ENCODE measurements at places on chromosomes 1 and 21.

GRCh38 chr21:38255571-38256117 lies 1.1 kb upstream of the KCNJ15 start:
- no peak for DNase-seq

- DNase-seq = no peak
These were observed 75.0 kb downstream of the EPS15 start for GRCh38 chr1:51444096-51444495.

- no peak for DNase-seq
These were observed 4.1 kb upstream of the ACOT11 start for GRCh38 chr1:54543729-54544496.

DNA sequence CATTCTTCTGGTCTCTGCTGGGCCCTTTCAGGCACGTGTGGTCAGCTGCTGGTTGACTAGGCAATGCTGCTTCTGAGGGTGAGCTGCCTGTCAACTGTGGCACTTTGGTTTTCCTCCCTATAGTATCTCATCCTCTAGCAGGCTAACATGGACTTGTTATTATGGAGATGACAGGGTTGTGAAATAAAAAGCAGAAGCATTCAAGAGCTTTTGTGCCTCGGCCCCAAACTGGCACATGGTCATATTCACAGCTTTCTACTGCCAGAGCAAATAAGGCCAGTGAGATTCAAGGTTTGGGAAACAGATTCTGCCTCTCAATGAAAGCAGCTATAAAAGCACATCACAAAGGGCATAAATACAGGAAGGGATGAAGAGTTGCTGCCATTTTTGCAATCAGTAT lies 1.6 kb upstream of the ZNF124 start:
- DNase-seq = no peak

DNA sequence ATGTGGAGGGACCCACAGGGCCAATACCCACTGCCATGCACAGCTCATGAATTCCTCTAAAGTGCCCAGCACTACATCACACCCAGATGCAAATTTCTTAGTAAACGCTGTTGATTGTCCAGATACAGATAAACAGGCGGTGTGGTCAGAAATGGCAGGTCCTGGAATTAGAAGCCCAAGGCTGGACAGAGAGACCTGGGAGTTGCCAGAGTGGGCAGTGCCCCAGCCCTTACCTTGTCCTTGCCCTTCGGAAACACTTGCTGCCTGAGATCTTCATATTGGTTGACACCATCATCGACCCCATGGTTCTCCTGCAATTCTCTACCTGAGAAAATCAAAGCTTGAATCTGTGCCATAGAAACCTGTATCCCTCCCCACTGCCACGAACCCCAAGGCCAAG lies 149.3 kb upstream of the ETV3 start:
- no peak for DNase-seq

GRCh38 chr1:101139130-101139529 lies 97.7 kb upstream of the S1PR1 start:
- DNase-seq = no peak

GRCh38 chr1:155909894-155910293 lies 1.3 kb downstream of the RIT1 start:
- no peak for DNase-seq

GRCh38 chr21:34132926-34133325 lies 59.5 kb downstream of the MRPS6 start:
- no peak for DNase-seq

GRCh38 chr1:27038020-27038419 lies 25.4 kb upstream of the TENT5B start:
- no peak for DNase-seq

DNA sequence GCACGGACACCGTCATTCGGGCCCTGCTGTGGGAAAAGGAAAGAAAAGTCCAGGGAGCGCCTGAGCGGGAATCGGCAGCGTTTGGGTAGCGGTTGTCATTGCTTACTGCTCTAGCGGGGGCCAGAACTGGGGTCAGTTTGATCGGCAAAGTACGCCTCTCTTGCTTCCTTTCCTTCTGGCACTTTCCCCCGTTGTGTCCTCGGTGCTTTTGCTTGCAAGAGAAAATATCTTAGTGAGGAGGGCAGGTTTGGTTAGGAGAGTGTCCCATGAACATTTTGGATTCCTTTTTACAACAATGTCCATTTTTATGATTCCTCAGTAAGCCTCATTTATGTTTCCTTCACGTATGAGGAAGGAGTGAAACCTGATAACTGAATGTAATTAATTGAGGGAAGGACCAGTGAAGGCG lies 670 bp downstream of the ST3GAL3 start:
- no peak for DNase-seq

DNA sequence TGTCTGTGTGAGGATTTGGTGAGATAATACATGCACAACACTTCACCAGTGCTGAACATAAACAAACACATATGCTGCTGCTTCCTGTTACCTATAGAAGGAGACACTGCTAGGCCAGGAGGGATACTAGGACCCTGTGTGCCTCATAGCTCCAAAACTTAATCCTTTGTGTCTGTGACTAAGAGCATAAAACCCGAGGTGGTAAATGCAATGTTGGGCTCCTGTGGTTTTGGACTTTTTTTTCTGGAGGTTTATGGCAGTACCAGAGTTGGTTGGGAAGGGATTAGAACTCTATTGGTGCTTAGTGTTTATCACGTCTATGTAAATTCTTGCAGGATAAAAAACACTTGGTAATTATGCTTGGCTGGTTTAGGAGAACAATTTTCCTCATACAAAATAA lies 122.9 kb downstream of the NUF2 start:
- DNase-seq = no peak

DNA sequence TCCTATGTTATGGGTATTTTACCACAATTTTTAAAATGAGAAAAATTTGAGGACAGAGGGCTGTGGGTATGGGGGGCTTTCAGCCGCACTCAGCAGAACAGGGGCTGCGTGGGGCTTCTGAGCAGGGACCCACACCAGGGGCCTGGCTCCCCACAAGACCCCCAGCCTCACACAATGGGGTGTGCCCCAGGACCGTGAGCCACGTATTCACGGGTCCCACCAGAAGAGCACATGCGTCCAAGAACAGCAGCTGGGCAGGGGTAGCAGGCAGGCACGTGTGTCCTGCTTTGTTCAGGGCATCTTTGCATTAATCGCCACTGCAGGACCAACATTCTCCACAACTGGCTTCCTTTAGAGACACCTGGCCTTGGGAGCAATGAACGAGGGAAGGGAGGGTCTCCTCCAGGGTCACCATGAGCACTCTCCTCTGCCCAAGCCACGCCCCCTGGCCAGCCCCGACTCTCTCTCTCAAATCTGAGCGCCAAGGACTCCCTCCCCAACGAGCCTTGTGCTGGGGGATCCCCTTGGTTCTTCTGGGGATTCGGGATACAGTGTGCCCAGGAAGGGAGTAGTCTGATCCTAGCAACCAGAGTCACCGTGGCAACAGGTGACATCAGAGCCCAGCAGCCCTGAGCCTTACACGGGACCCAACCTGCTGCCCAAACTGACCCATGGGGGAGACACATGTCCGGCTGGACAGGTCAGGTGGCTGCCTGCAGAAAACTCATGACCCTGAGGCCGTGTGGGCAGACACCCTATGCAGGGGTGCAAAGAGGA lies 7.4 kb upstream of the ARF1 start:
- no peak for DNase-seq

DNA sequence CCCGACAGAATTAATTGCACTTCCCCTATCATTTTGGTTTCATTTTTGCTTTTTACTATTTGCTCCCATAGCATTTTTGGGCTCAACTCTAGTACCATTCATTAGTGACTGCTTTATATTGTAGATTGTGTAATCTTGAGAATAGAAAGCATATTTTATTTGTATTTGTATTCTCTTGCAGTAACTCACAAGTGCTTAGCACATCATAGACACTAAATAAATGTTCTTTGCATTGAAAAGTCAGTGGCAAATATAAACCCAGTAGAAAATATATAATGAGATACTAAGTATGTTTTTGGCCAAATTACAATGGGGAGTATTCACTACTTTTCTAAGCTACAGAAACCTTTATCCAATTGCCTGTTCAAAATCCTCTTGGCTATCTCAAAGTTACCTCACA lies 359.7 kb upstream of the CAMK1G start:
- no peak for DNase-seq

GRCh38 chr1:116359060-116359830 lies 13.8 kb upstream of the ATP1A1 start:
- no peak for DNase-seq

DNA sequence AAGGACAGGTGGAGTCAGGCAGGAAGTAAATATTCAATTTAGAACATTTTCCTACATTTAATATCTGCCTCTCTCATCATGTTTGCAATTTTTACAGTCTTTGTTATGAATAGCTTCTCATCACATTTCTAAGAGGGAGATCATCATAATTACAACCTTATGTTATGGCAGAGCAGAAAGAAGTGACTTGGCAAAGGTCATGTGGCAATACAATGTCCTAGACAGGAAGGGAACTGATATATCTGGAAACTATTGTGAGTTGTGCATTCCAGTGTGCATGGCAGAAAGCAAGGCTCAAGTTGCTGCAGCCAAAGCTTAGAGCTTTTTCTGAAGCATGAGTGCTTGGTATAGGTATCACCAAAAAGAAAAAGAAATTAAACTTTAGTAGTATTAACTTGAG lies 43.8 kb upstream of the PRRX1 start:
- no peak for DNase-seq

DNA sequence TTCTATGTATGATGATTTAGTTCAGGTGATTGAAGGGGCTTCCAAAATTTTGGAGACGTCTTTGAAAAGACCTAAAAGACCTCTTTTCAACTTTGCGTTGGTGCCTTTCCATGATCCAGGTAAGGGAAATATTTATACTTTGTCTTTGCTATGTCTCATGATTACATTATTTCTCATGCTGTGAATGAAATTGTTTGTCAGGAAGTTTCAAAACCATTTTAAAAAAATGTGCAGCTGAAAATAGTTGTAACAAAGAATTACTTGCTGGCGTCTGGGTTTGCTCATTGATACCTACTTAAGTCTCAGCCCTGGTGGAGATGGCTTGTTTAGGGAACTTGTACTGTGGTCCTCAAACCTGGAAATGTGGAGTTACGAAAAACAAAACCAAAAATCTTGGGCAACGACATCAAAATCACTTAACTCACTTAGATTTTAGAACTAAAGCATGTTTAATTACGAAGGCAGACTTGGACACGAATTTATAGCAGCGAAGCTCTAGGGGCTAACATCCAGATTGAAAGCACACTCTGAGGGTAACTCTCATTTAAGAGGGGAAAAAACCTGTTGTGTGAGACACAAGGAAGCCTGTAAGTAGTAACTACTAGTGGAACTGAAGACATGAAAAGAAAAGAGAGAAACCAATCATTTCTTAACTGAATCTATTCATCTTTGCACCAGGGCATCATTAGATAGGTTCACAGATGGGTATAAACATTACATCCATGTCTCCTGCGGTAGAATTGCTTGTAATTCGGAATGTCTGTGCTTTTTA lies 924 bp downstream of the HMCN1 start:
- no peak for DNase-seq

DNA sequence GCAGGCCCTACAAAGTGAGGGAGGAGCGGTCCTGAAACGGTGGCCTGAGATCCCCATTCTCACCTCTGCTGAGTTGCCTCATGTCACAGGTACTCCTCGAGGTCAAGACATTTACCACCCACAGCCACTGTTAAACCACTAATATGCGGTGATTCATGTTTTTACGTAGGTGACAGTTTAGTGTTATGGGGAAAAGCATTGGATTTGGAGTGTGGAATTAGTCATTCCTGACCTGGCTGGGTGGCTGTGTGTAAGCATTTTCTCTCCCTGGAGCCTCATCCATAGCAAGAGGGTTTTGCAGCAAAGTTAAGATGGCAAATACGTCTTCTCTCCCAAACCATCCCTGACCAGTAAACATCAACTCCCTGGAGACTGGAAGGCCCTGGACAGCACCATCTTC lies 57.8 kb upstream of the KCNJ6 start:
- no peak for DNase-seq

GRCh38 chr1:194117582-194117981 lies 931.2 kb upstream of the B3GALT2 start:
- DNase-seq = no peak

All from foreskin melanocyte (primary cell).